Activated naive CD8-positive, alpha-beta T cell treated with anti-CD3 and anti-CD28 coated beads for 36 hours (primary cell): ENCODE measurements at places on chromosomes 3 and 15. TPM values are rescaled to one million over a fixed set of nuclear protein-coding genes. Genes with fewer than 3 reads are reported as not detected.
A peak's percentile ranks its signal among the peaks of the same experiment; 100 is the strongest.

KCNAB1 gene
- total RNA-seq: not detected

GRCh38 chr3:149278911-149279310 lies 54.5 kb downstream of the TM4SF18 start:
- H3K27ac ChIP-seq: no peak overlapping the region
- no peak for DNase-seq
- peaks cover 13% of the 10 kb centered on the region for H3K4me1 ChIP-seq
- H3K36me3 ChIP-seq: no peaks in the 10 kb centered on the region
- H3K4me3 ChIP-seq: no peak overlapping the region
- no peaks in the 10 kb centered on the region for H3K27me3 ChIP-seq

- peaks cover 27% of the 10 kb centered on the region for H3K27me3 ChIP-seq
- H3K36me3 ChIP-seq: no peaks in the 10 kb centered on the region
- H3K27ac ChIP-seq: no peak overlapping the region
- no peaks in the 10 kb centered on the region for H3K4me1 ChIP-seq
- no peak overlapping the region for H3K4me3 ChIP-seq
These were observed 27.1 kb downstream of the CLRN1 start for GRCh38 chr3:150945226-150946032.

CCR3 gene
- not detected for total RNA-seq

GRCh38 chr3:192916371-192917027 lies 1.2 kb downstream of the MB21D2 start:
- H3K4me3 ChIP-seq: peak overlapping the region; percentile 94
- H3K36me3 ChIP-seq: peaks cover 3% of the 10 kb centered on the region
- H3K4me1 ChIP-seq: peaks cover 17% of the 10 kb centered on the region
- peaks cover 79% of the 10 kb centered on the region for H3K27me3 ChIP-seq
- no peak for DNase-seq
- peak overlapping the region; percentile 88 for H3K27ac ChIP-seq
